Smooth muscle cell of the brain vasculature (primary cell): ENCODE measurements at places on chromosomes 7 and 10.

DNA sequence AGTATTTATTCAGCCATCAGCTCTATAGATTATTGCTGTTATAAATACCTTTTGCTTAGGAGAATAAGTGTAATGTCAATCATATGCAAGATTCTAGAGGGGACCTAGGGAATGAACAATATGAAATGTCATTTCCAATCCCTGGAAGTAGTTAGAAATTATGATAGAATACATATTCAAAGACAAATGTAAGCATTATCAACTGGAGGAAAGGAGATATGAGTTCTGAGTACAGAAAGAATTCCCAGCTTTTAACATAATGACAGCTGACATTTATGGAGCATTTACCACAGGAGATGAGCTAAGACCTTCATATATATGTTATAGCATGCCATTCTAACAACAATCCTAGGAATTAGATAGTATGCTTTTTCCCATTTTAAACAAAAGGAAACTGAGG is 86.2 kb downstream of the FAM13C start:
- no peak for DNase-seq

GRCh38 chr7:155692317-155692716 is 47.9 kb downstream of the RBM33 start:
- no peak for DNase-seq

- no peak for DNase-seq
Measured at GRCh38 chr10:3779158-3779741, 5.8 kb downstream of the KLF6 start.

GRCh38 chr10:48590945-48591344 is 13.9 kb downstream of the ARHGAP22 start:
- DNase-seq: no peak

DNA sequence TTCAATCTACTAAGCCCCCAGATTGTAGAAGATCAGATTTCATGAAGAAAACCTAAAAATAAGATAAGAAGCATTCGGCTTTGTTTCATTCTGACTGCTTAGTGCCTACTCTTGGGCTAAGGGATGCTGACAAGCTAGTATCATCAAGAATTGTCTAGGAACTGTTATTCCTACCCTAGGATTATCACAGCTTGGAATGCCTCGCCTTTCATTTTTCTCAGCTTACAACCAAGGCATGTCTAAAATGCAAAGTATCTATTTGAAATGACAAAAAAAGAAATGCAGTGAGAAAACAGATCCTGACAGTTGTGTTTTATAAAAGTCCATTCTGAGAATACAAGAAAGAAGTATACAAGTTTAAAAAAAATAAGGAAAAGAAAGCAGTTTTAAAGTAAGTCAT is 441.0 kb downstream of the KCNMA1 start:
- no peak for DNase-seq

- DNase-seq: peak; percentile 2
Measured at GRCh38 chr7:66013938-66014337, 31.9 kb upstream of the GUSB start.

GRCh38 chr10:90993340-90993739 is 72.5 kb upstream of the ANKRD1 start:
- DNase-seq: no peak

DNA sequence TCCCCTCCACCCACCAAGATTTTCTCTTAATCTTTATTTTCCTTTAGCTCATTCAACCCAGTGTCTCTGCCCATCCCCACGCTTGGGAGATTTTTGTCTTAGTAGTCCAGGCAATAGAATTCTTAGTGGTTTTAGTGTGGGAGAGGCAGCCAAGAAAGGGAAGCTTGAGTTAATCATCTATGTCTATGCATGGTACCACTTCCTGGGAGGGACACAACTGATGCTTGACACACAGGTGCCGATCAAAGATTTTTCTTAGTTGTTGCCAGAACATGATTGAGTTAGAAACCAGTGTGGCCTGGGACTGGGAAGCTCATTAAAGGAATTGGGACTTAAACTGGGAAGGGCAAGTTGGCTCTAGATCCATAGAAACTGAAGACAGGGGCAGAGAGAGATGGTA is 3.1 kb downstream of the STRA8 start:
- no peak for DNase-seq

DNA sequence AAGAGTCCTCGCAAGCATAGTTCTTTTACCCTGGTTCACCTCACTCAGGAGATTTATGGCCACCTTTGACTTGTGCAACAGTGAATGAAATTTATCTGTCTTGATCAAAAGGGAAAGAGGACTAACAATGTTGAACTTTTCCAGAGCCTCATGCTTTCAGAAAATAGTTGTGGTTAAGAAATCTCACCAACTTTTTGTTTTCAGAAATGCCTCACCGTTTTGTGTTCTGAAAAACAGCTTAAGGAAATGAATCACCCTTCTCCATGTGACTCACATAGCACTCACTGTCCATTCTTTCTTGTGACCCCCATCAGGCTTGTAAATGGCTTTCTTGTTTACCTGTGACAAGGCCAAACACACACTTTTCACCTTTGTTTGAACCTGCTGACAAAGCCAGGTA is 148.6 kb upstream of the FAM3C start:
- DNase-seq: peak; percentile 77

DNA sequence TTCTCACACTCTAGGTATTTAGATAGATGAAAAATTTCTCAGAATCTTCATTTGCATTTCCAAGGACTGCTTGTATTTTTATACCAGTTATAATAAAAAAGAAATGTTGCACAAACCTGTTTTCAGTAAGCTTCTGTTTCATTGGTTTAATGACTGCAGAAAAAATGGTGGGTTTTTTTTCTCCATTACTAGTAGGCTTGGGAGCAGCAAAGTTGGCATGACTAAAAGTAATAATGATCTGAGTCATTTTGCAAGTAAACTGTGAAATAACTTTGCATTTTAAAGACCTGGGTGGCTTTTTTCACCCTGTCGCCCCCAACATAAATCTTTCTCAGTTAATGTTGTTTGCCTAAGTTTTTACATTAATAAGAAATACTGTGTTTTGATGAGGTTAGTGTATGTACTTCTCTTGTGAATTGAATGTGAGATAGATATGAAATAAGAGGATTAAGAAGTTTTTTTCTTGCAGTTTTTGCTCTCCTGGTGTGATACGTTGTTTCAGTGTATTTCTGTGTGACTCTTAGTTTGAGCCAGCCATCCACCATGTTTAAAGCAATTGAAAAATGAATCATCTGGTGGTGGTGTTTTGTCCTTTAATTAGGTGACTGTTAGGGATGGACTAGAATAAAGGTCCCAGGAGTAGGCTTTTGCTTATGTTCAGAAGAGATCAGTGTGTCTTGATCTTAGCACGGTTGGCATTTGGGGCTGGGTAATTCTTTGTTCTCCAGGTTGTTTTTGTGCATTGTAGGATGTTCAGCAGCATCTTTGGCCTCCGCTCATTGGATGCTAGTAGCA is 1.8 kb downstream of the GNAI1 start:
- no peak for DNase-seq

DNA sequence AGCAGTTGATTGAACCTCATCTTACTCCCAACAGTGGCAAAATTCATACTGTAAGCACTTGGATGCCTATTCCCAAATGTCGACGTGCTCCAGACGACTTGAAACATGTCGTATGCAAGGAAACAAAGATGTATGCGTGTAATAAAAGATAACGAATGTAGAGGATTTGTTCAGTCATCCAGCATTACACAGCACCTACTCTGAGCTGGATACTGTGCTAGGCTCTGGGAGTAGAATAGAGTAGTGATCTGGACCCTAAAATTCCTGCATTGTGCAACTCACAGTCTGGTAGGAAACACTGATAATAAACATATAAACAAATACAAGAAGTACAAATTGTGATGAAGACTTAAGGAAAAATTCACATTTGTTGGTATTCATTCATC is 5.6 kb upstream of the TBX20 start:
- DNase-seq: no peak

DNA sequence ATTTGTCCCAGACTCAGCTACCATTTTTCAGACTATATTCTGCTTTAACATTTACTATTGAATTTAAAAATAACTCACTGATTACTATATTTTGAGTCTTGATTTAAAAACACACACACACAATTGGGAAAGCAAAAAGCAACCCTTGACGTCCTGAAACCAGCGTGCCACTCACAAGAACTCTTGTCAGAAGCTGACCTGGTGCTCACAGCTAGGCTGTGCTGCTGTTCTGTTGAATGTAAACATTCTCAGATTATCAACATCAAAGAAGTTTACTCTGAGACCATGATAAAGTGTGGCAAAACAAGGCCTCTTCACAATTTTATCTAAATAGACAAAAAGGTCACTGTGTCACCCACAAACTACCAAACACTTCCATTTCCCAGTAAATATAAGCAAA is 62.6 kb upstream of the CACNA2D1 start:
- DNase-seq: no peak

DNA sequence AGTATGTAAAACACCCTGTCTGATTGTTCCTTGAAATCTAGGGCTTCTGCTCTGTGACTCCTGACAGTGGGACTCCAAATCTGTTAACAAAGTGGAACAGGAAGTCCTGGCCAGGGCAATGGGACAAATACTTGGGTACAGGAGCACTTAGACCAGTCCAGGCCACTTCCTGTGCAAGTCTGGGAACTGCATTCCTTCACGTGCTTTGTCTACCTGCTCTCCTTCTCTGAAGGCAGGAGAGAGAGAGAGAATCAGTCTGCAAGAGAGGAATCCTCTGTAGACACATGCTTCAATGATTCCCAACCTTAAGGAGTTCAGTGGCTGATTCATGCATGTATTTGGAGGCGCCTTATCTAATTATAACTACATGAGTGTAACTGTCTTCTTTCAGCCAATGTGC is 530.2 kb downstream of the GATA3 start:
- DNase-seq: no peak

GRCh38 chr10:102147561-102147960 is 4.6 kb upstream of the NOLC1 start:
- no peak for DNase-seq

- no peak for DNase-seq
Measured at GRCh38 chr7:20238754-20239324, 21.7 kb upstream of the MACC1 start.

DNA sequence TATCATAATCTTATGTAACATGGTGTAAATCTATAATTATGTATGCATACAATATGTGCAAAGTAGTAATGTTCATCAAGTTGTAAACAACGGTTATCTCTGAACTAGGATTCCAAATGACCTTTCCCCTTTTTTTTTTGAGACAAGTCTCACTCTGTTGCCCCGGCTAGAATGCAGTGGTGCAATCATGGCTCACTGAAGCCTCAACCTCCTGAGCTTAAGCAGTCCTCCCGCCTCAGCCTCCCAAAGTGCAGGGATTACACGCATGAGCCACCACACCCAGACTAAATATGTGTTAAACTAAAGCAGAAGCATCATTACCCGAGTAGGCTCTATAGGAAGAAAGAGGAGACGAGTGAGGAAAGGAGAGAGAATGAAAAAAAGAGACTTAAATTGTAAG is 7.8 kb upstream of the KMT2C start:
- DNase-seq: no peak

- DNase-seq: no peak
Measured at GRCh38 chr10:93437946-93438612, 44.1 kb downstream of the MYOF start.

DNA sequence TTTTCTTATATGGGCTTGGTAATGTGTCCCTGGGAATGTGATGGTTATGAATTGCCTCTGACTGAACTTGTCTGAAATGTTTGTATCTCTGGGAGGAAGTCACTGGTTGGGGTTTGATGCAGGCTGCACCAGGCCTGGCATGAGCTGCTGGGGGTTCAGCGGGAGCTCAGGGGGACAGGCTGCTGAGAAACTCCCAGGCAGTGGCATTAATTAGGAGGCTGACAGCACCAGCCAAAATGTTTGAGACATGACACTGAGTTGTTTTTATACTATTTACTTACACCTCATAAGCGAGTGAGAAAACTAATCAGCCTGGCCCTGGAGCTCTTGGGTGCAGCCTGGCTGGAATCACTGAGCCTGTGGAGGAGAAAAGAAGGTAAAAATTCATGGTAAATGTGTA is 124.1 kb upstream of the SORCS3 start:
- DNase-seq: no peak

GRCh38 chr7:5425507-5426225 is 2.0 kb upstream of the TNRC18 start:
- peak; percentile 77 for DNase-seq

- DNase-seq: no peak
Measured at GRCh38 chr10:100749309-100750217, 4.2 kb downstream of the PAX2 start.

DNA sequence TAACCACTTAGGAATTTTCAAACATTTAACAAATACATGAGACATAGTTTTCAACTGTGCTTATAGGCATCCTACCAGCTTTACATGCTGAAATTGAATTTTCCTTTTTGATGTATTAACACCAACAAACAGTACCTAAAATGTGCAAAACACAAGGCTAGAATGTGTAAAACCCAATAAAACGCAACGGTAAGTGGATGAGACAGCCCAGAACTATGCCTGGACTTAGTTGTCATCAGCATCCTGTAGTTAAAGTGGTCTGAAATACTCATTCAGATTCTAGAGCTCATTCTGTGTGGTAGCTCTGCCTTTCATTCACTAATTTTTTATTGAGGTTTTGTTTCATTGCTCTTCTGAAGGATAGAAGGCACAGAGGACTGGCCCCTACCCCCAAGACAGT is 137.1 kb downstream of the BMPER start:
- no peak for DNase-seq

DNA sequence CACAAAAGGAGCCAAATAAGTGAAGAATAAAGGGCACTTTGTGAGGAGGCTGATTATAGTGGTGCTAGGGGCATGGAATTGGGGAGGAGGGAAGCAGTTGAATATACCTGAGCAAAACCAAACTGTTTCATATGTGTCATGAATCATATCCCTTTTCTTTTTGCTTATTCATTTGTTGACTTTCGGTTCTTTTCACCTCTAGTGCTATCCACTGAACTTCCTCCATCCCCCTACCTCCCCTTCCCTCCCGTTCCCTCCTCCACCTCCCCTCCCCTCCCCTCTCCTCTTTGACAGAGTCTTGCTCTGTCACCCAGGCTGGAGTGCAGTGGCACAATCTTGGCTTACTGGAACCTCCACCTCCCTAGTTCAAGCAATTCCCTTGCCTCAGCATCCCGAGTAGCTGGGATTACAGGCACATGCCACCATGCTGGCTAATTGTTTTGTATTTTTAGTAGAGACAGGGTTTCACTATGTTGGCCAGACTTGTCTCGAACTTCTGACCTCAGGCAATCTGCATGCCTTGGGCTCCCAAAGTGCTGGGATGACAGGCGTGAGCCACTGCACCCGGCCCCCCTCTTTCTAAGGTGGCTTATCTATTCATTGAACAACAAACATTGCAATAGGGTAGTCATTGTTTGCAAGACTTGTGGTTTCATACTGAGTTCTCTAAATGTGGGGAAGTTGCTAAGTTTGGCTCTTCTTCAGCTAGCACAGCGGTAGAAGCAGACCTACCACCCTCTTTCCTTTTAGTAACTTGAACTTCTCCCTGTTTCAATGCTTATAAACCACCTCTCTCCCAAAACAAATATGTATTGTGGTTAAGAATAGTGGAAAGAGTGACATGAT is 150.4 kb upstream of the PRPS1L1 start:
- no peak for DNase-seq

DNA sequence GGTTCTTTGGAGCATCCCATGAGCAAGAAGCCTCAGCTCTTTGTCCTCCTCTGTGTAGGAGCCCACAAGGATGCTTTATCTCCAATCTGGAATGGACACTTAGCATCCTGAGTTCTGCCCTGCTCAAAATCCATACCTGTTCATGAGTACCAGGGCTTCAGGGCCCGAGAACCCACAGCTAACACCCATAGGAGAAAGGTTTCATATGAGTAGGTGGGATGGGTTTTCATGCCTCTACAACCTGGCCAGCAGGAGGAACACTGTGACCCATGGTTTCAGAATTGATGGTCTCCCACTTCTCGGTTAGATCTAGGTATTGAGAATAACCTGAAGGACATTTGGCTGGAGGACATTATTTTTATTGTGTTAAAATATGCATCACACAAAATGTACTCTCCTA is 57.8 kb downstream of the TBXAS1 start:
- no peak for DNase-seq
